Fibroblast of the aortic adventitia (primary cell): ENCODE measurements at places on chromosomes 5 and 9. TPM values are rescaled to one million over a fixed set of nuclear protein-coding genes. Genes with fewer than 3 reads are reported as not detected.

DNA sequence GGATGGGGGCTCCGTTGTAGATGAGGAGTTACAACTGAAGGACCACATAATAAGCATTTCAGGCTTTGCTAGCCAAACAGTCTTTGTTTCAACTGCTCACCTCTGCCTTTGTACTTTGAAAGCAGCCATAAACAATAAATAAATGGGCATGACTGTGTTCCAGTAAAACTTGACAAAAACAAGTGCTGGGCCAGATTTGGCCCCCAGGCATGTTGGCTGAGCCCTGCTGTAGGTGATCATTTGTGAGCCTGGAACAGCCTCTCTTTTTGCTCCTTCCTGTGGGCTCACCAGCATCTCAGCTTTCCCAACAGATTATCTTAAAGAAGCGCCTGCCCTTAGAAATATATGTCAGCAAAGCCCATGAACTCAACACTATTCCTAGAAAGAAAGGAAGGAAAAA lies 149.4 kb downstream of the GOLPH3 start:
- DNase-seq, result no peak

- no peak for DNase-seq
These were observed 141.1 kb upstream of the TLE4 start for GRCh38 chr9:79430619-79431018.

DNA sequence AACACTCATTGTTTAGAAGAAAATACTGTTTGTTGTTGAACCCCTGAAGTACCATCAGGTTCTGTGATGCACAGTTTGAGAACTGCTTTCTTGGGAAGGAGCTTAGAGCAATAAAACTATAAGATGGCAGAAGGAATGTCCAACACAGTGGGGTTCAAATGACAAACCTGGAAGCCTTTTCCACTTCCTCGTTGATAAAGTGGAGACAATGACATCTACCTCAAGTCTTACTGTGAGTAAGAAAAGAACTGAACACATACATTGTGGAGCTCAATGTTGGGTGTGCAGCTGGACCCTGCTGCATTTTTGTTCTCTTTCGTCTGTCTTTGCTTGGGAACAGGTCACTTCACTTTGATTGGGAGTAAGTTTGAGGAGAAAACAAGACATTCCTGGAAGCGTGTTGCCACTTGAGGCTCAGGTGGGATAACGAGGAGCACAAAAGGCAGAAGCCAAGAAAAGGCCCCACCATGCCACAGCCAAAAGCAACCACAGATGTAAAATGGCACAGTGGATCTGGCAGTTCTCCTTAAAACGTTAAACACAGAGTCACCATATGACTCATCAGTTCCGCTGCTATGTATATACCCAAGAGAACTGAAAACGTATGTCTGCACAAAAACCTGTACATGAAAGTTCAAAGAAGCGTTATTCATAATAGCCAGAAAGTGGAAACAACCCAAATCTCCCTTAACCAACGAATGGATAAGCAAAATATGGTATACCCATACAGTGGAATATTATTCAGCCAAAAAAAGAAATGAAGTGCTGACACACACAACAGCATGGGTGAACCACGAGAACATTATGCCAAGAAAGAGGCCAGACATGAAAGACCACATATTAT lies 42.9 kb upstream of the SUB1 start:
- DNase-seq, result peak; percentile 32

TGFBI gene
- total RNA-seq, result 169 and 227 TPM in 2 replicates

DNA sequence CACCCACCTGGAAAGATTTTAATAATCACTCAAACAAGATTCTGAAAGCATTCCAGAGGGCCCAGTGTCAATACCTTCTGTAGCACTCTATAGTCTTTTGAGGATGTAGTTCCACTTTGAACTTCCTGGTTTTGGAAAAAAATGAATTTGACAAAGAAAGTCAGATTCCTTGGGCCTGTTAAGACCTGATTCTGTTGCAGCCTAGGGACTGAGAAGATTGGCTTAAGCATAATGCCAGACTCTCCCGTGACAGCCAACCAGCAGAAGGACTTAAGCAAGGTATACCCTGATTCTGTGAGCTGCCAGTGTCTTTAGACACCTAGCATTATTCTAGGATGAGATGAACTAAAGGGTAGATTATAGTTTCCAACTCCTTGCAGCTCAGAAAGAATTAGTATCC lies 6.8 kb downstream of the SPINK5 start:
- DNase-seq, result no peak

KIF12 gene
- total RNA-seq, result not detected in 2 replicates

DNA sequence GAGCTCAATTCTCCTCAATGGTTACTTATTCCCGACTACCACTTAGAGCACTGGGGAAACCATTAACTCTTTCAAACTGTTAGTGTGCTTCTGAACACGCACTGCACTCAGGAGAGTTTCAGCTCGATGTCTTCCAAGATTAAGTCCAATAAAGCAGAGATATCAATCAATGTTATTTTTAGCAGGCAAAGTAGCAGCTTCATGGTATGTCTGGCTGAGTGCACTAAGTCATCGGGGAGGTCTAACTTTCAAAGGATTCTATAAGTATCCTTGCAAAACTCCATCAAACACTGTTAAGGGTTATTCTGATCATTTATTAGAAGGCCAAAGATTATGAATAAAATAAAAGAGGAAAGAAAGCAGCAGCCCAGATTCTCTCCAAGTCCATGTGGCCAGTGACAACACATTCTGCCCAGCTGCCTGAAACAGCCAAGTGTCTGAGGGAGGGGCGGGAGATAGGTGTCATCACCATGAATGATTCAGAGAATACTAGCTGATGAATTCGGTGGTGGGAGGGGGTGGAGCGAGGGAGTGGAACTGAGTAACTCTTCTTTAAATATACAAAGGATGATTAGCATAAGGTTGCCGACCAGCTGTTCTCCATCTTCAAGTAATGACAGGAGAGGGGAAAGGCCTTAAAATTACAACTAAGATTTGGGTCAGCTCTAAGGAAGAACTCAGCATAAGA lies 21.3 kb downstream of the NREP start:
- peak; percentile 90 for DNase-seq

GRCh38 chr9:117072216-117072615 lies 342.6 kb downstream of the ASTN2 start:
- DNase-seq, result no peak

GABRA6 gene
- total RNA-seq, result not detected in 2 replicates

OR1J2 gene
- 1.6 TPM in 1 of 2 replicates, not detected in the other for total RNA-seq
